Cardiac septum (tissue), 1 donor: ENCODE measurements at places on chromosomes 2 and 18. TPM values are rescaled to one million over a fixed set of nuclear protein-coding genes. Genes with fewer than 3 reads are reported as not detected.

The SERPINB8 gene
- total RNA-seq: 4.5 TPM

The RAPH1 gene
- 20.6 TPM for total RNA-seq

The PLCD4 gene
- 0.67 TPM for total RNA-seq

The CD8B2 gene
- not detected for total RNA-seq

The HOXD12 gene
- total RNA-seq: not detected

The ZNF804A gene
- total RNA-seq: not detected

The EFHD1 gene
- 20.1 TPM for total RNA-seq

The TRIM43 gene
- not detected for total RNA-seq

The PNO1 gene
- 10.8 TPM for total RNA-seq

The NLRC4 gene
- 0.43 TPM for total RNA-seq

The RAPGEF4 gene
- total RNA-seq: 12.6 TPM

The EIF2B4 gene
- 34.9 TPM for total RNA-seq

The SERPINB10 gene
- total RNA-seq: not detected

The MCFD2 gene
- total RNA-seq: 55.1 TPM

DNA sequence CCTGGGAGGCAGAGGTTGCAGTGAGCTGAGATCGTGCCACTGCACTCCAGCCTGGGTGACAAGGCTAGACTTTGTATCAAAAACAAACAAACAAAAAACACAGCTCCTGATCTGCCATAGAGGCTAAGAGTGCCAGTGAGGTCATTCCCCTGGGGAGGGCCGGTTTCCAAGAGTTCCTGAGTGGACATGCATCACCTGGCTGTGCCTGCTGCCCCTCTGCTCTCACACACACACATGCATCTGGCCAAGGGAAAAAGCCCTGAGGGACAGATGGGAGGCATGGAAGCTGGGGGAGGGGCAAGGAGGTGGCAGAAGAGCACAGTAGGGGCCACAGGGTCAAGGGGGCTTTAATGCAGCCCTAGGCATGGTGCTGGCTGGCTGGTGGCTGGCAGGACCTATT is 60.4 kb downstream of the ZBTB7C start:
- DNase-seq: peak; percentile 64

- DNase-seq: no peak
Observed at GRCh38 chr2:154762638-154763037, 64.1 kb downstream of the KCNJ3 start.

DNA sequence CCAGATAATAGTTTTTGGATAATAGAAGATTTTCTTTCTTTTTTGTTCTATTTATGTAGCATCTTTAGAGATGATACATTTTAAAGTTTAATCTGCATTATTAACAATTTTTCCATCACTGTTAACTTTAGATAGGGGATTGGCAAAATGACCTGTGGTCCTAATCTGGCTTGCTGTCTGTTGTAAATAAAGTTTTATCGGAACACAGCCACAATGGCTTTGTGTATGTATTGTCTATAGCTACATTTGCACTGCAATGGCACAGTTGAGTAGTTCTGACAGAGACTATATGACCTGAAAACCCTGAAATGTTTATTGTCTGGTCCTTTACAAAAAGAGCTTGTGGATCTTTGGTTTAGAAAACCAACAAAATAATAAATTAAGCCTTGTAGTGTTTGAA is 97.0 kb upstream of the CERS6 start:
- DNase-seq: no peak

DNA sequence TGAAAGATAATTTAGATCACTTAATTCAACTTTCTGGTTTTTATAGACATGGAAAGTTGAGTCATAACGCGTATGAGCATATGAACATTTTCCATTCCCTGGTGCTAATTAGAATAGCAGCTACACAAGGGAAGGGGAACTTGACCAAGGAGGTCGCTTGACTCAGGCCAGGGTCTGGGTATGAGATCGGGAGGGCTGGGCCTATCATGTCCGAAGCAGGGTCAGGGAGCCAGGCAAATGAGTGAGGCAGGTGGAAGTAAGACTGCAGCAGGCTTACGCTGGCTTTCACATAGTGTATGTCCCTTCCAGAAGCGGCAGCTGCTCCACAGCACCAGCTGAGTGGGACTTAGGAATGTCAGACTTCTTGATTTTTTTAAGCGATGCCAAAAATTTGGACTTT is 14.7 kb downstream of the RALB start:
- no peak for DNase-seq

DNA sequence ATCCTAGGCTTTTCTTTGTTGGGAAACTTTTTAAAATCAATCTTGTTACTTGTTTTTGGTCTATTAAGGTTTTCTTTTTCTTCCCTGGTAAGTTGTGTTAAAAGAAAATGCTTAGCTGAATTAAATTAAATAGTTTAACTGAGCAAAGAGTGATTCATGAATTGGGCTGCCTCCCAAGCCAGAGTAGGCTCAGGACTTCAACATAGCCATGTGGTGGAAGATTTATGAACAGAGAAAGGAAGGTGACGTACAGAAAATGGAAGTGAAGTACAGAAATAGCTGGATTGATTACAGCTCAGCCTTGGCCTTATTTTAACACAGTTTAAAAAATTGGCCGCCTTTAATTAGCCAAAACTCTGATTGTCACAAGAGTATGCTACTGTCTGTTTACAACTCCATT is 27.9 kb upstream of the GALNT5 start:
- no peak for DNase-seq

DNA sequence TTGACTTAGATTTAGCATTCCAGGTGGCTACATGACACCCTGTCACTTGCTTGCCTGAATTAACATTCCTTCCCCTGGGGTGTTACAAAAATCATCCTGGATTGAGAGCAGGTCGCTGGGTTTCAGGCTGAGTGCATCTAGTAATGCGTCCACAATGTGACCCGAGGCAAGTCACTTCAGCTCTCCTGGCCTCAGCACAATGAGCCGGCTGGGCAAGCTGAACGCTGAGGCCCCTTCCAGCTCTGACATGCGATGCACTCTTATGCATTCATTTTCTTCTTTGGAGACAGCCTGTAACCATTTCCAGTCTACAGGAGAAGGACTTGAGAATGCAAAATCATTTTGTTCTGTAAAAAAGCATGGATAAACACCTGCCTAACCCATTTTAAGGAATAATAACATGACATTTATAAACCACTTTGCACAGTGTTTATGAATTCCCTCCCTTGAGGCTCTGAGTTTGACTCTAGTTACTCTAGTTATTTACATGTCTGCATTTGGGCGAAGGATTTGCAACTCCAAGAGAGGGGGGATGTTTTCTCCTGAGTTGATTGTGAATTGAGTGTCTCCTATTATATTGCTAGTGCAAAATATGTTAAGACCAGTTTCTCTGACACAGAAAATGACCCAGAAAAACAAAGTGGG is 63.0 kb upstream of the CPO start:
- no peak for DNase-seq

- no peak for DNase-seq
Observed at GRCh38 chr2:63012541-63012940, 38.1 kb upstream of the OTX1 start.

- DNase-seq: no peak
Observed at GRCh38 chr2:187922846-187923245, 368.6 kb upstream of the TFPI start.

- no peak for DNase-seq
Observed at GRCh38 chr2:141499123-141499522, 631.7 kb downstream of the LRP1B start.

- DNase-seq: no peak
Observed at GRCh38 chr2:44522846-44523245, 161.1 kb downstream of the CAMKMT start.

GRCh38 chr2:16437189-16437588 is 228.4 kb downstream of the CYRIA start:
- DNase-seq: no peak

- no peak for DNase-seq
Observed at GRCh38 chr2:174826051-174826450, 61.8 kb upstream of the CHRNA1 start.

DNA sequence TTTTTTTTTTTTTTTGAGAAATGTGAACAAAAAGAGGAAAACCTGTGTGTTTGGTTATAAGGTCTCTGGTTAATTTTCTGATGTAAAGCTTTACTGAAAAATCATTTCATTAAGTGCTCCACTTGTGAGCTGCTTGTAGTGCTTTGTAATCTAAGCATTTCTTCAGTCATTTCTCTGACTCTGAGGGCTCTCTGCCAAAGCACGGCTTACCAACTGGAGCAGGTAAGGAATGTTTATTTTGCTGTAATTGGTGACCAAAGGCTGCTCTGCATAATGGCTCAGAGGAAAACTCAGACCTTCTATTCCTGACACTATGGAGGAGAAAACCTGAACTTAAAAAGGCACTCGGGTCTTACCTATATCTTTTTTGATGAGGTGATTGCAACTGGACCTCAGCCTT is 848.8 kb downstream of the MBD2 start:
- DNase-seq: no peak

- DNase-seq: no peak
Observed at GRCh38 chr18:48909721-48910120, 41.0 kb downstream of the SMAD7 start.

DNA sequence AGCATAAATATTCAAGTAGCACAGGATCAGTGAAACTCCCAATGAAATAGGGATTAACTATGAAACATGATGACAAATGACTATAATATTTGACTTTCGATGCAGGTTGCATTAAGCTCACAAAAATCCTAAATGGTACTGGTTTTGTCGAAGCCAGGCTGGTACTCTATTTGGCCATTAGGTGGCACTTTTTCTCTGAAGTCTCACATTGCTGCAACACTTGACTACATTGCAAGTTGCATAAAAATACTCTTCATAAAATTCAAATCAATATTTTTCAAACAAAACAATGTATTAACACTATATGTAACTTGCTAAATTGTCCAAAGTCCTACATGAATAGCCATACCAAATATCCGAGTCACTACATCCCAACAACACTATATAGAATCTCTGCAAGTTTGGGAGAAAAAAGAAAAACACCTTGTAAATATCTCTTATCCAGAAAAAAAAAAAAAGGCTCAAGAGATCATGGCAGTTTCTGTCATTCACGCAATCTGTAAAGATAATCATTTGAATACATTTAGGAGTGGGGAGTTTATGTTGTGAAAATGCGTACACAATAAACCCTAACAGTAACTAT is 9.5 kb downstream of the RTTN start:
- DNase-seq: no peak

GRCh38 chr2:79619976-79620375 is 107.1 kb downstream of the CTNNA2 start:
- no peak for DNase-seq

GRCh38 chr2:74919827-74920226 is 38.6 kb upstream of the POLE4 start:
- peak; percentile 87 for DNase-seq

GRCh38 chr2:23502096-23502495 is 117.1 kb downstream of the KLHL29 start:
- no peak for DNase-seq

DNA sequence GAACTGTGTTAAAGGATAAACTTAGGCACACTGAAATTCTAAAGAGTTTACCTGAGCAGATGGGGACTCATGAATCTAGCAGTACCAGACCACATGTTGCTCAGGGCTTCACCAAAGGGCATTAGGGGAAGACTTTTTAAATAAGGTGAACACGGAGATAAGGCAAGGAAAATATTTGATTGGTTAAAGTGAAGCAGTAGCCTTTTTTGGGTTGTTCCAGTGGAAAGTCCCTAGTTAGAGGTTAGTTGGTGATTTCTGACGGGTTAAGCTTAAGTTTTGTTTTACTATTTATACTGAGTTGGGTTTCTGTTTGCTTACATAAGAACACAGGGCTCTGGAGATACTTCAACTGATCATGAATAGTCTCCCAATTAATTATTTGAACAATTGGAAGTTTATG is 722.5 kb downstream of the SOCS6 start:
- DNase-seq: no peak

- DNase-seq: no peak
Observed at GRCh38 chr2:207279520-207279919, 113.8 kb upstream of the KLF7 start.

- no peak for DNase-seq
Observed at GRCh38 chr2:173749315-173749714, 215.9 kb downstream of the SP3 start.

DNA sequence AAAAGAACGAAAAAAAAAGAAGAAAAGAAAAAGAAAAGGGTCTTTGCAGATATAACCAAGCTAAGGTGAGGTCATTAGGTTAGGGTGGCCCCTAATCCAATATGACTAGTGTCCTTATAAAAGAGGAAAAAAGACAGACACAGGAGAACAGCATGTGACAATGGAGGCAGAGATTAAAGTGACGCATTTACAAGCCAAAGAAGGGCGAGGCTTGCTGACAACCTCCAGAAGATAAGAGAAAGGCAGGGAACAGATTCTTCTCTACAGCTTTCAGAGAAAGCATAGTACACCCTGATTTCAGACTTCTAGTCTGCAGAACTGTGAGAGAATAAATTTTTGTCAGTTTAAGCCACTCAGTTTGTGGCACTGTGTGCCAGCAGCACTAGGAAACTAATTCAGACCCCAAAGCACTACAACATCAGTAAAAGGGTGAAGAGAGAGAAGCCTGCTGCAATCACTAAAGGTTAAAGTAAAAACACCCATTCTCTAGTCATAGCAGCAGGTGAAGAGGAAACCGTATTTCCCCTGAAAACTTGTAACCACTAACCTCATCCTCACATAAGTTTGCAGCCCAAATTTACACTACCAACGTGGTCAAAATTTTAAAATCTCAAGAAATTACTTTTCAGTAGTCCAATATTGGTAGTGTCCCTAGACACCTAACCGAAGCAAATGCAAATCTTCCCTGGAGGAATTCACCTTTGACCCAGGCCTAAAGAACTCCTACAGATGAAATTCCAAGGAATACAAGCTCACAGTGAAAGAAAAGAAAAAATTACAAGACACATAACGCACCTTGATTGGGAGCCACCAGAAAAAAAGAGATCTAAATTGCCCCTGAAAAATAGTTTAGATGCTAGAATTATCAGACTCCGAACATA is 17.5 kb downstream of the REEP1 start:
- no peak for DNase-seq

DNA sequence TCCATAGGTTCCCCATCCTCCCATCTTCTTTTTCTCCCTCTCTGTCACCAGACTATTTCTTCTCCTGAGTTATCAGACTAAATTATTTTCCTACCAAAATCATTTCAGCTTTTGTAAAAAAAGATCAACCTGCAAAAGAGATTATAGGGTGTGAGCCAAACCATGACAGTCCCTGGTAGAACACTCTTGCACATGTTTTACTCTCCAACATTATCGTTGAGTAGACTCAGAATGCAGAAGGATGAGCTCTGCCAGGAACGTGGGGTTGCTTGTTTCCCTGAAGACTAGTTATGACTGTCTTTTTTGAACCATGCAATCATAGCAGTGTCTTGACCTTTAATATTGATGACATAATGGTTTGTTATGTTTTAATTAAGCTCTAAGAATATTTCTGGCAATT is 360.1 kb upstream of the VWC2L start:
- DNase-seq: no peak
